ENCODE measurements at places on chromosomes 1 and 21.

DNA sequence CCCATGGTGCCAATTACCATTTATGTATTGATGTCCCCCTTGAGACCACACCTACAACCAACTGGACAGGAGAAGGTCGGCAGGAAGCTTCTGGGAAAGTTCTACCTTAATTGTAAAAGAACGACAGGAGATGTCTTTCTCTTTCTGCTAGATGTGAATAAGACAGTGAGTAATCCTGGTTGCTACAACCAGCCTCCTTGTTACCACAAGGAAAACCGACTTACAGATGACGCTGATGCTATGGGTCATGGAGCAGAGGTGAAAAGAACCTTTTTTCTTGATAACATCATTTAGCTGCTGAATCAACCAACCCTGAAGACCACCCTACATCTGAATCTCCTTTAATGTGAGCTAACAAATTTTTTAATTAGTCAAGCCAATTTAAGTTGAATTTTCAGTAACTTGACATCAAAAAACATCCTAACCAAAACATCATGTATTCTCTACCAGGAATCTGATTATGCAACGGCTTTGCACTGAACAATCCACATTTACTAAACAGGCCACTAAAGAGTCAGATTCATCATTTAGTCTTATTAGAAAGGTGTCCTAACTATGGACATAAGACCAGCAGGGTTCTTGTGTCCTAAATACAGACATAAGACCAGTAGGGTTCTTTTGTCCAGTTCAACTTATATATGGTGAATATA lies 23.0 kb downstream of the RGS2 start:
- DNase-seq: peak; percentile 35

GRCh38 chr1:62952596-62952995 lies 168.7 kb downstream of the ATG4C start:
- DNase-seq: no peak

GRCh38 chr1:1302006-1302430 lies 5.7 kb downstream of the ACAP3 start:
- no peak for DNase-seq

- no peak for DNase-seq
These were observed 63.3 kb downstream of the ASH1L start for GRCh38 chr1:155499263-155499662.

- DNase-seq: no peak
These were observed 108.8 kb downstream of the PAX7 start for GRCh38 chr1:18739408-18739807.
